ENCODE measurements at places on chromosomes 12 and 14.

- DNase-seq = no peak
Measured at GRCh38 chr14:42307239-42307825, 700.7 kb downstream of the LRFN5 start.

DNA sequence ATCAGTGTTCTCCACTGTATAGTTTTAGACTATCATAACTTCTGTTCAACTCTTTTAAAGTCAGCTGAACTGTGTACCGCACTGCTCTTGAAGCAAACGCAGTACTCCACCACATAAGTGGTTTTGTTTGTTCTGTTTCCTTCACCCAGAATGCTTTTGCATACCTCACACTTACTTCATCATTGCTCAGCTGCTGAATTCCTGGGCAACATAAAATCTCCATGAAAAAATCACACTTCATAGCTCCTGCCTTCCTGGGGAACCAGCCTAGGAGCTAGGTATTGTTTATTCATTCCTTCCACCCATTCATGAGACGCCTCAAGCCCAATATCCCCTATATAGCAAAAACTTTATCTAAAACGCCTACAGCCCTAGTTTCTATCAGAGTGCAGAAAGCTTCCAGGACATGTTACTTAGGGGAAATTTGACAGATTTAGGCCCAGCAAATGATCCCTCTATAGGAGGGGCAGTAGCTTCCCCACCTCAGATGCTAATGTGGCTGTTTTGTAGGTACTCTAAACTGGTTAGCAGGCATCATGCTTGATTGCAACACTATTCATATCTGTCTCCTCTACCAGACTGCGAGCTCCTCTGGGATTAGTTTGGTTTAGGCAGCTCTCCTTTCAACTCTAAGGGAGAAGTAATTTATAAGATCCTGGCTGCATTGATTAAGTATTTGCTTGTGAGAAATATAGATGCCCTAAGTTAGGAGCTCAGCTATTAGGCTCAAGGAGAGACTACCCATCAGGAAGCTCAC, 44.5 kb downstream of the LRRC9 start:
- DNase-seq = no peak

DNA sequence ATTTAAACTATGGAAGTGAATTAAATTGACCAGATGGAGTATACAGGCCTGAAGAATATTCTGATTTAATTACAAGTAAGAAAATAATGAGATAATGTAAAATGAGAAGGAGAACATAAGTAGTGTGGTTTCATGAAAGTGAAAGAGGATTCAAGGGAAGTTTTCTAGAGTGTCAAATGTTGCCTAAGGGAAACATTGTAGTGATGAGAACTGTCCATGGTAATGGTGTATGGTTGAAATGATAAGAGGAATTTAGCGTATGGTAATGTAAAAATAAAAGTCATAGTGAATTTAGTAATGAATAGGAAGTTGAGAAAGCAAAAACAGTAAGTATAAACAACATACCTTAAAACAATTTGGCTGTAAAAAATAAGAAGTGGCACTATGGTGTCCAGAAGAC, 1954.6 kb upstream of the FLRT2 start:
- no peak for DNase-seq

DNA sequence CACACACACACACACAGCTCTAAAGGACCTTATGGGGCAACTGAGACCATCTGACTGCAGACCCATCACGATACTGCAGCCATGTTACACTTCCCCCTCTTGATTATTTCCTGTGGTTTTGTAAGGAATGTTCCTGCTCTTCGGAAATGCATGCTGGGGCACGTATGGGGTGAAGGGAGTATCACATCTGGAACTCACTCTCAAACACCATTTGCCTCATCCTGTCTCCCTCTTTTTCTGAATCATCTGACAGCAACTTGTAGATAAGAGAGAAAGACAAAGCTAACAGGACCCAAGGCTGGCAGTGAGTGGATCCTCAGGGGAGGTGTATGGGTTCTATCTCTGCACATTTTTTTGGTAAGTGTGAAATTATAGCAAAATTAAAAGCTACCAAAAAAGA, 50.3 kb downstream of the RIMBP2 start:
- DNase-seq = no peak

DNA sequence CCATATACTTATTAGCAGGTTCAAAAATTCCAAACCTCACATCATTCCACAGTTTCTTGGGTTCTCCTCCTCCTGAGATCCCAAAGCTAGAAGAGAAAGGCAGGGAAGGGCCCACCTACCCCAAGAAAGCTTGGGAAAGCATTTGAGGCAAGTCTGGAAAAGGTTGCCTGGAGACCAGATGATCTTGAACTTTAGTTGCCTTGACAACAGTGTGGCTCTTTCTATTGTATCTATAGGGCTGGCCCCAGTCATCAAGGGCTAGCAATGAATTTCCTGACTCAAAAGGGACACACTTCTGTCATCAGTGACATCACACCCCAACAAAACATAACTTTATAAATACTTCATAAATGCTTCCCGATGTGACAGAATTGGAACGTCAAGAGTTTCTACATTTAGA, 40.0 kb downstream of the ZFYVE1 start:
- no peak for DNase-seq

GRCh38 chr12:82872088-82872487, 185.4 kb downstream of the TMTC2 start:
- no peak for DNase-seq

GRCh38 chr12:46124848-46125619, 134.7 kb upstream of the SCAF11 start:
- peak; percentile 49 for DNase-seq

DNA sequence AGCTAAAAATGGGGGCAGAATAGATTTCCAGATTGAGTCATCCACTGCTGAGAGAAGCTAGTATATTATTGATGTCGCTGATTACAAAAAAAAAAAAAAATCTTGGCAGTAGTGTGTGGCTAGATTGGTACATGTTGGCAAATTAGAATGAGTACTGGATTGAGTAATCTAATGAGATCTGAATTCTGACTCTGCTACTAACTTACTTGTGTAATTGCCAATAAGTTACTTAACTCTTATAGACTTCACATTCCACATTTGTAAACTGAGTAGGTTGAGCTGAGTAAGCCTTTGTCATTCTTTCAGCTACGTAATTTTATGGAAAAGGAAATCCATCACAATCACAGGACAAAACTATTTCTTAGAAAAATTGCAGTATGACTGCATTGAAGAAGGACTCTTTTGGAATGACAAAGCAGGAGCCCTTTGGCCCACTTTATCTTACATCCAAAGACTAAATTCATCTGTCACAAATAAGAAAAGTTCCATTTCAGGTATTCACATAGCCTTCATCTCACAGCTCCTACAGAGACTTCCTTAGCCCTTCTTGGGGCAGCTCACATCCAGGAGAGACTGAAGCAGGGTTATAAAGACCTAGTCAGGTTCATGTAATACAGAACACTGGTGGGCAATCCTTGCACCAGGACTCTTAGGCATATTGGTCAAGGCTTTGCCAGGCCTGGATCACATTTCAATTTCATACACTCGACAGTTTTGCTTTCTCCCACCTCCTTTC, 197.3 kb upstream of the CPNE8 start:
- DNase-seq = no peak

DNA sequence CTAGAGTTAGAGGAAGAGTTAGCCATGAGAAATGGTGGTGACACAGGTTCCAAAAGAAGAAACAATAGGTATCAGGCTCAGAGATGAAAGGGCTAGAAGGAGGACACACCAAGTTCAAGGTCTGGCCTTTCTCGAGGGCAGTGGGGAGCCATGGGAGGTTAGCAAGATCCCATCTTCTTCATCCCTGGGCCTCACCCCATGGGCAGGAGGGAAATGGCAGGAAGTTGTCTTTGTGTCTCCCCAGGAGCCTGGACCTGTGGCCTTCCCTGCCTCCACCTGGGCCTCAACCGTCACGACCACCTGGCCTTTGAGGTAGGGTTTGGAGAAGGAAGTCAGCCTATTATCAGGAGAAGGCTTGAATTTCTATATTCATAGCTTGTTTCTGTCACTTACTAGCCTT, 5.8 kb upstream of the AQP2 start:
- no peak for DNase-seq

- no peak for DNase-seq
Measured at GRCh38 chr12:127144770-127145169, 1122.2 kb upstream of the TMEM132C start.

DNA sequence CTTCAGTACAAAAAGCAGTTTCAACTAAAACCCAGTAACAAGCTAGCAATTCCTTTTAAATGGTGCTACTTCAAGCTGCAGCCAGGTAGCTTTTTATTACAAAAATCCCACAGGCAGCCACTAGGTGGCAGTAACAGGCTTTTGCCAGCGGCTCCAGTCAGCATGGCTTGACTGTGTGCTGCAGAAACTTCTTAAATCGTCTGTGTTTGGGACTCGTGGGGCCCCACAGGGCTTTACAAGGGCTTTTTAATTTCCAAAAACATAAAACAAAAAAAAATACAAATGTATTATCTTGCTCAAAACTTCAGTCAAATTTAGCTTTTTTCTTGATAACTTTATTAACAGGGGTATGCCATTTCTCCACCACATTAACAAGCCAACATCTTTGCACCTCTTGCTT, 3.6 kb upstream of the CLEC4E start:
- peak; percentile 22 for DNase-seq

DNA sequence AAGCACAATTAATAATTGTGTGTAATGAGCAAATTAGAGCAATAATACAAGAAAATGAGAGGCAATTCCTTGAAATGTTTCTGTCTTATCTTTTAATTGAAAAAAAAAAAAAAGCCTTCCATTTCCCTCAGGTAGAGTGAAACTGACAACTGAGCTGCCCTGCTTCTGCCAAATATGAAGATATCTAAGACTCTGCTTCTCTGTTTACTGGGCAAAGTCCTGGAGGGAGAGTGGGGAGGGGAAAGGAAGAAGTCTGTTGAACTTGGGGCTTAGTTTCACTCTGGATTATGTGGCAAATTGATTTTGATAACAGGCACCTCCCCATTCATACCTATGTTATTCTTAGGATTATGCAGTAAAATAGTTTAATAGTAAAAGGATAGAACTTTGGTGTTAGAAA, 364.9 kb downstream of the NRXN3 start:
- no peak for DNase-seq

- no peak for DNase-seq
Measured at GRCh38 chr12:6312529-6313325, 2.2 kb downstream of the PLEKHG6 start.

DNA sequence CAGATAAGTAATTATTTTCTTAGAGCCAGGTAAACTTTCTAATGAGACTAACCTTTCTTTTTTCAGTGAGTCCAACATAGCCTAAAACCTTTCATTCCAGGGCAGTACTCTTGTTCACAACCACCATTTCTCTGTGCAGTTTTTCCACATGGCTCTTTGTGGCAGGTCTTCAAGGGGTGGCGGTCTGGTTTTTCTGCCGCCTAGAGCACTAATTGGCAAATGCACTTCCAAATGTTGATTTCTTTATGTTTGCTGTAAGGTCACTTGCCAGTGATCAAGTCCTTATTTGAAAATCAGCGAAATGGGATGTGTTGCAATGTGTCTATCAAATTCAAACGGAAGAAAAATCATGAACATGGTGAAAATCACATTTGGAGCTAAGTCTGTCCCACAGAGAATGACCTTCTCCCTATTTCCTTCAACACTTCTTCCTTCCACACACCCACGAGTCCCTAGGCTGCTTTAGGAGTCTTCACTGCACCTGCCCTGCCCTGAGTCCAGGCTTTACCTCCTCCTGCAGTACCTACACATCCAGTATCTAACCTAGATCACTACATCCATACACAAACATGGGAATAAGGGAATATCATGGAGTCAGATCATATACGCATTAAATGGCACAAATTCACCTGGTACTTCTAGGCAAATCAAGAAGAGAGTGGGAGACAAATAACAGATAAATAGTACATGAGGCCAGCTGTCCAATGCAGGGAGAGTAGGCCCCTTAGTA, 1.9 kb downstream of the SRGAP1 start:
- DNase-seq = no peak

GRCh38 chr12:50727466-50727865, 36.4 kb upstream of the ATF1 start:
- DNase-seq = no peak

- no peak for DNase-seq
Measured at GRCh38 chr14:67447033-67447381, 35.0 kb upstream of the PLEK2 start.

DNA sequence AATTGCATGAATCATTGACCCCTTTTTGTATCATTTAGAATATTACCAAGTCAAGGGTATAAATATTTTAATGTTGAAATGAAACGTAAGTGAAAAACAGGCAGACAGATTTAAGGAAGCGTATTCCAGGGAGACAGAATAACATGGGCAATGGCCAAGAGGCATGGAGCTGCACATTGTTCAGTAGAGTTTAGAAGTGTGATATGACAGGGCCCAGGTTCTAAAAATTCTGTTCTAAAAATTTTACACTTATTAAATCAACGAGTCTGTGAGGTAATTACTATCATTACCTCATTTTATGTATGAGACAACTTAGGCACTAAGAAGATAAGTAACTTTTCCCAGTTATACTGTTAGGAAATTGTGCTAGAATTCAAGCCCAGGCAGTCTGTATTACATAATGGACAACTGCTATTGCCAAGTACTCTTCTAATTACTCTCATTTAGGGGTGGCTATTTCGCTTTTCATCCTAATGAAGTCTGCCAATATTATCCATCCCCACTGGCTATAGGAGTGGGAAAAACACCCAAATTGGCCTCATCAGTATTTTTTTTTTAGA, 103.2 kb upstream of the NAV3 start:
- no peak for DNase-seq

DNA sequence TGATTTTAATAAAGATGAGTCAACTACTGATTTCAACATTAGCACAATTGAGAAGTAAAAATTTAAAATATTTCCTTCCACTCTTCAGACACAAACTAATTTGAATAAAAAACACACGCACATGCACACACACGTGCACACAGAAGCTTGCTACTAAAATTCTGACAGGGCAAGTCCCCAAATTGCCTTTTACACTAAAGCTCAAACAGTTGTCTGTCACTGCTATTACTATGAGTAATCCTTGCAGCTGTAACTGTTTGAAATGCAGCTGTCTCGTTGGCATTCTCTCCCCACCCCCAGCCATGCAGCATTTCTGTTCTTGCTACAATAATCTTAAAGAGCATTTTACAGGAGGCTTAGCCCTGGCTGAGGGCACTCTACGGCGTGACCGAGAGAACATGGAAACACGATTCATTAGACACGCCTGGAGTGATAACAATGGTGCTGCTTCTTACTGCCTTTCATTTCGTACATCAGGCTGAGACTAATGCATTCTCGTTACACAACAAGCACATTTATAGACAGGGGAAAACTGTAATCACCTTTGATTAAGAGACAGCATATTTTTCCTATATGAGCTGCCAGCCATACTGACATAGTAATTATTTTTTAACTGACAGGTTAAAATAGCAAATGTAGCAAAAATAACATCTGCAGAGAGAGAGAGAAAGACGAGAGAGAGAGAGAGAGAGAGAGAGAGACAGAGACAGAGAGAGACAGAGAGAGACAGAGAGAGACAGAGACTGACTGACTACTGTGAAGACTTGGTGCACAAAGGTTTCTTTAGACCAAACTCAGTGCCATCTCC, 153.8 kb downstream of the MED13L start:
- DNase-seq = no peak

- DNase-seq = no peak
Measured at GRCh38 chr14:102442241-102443211, 67.0 kb downstream of the ANKRD9 start.
